ENCODE measurements at places on chromosomes 7 and 10.

DNA sequence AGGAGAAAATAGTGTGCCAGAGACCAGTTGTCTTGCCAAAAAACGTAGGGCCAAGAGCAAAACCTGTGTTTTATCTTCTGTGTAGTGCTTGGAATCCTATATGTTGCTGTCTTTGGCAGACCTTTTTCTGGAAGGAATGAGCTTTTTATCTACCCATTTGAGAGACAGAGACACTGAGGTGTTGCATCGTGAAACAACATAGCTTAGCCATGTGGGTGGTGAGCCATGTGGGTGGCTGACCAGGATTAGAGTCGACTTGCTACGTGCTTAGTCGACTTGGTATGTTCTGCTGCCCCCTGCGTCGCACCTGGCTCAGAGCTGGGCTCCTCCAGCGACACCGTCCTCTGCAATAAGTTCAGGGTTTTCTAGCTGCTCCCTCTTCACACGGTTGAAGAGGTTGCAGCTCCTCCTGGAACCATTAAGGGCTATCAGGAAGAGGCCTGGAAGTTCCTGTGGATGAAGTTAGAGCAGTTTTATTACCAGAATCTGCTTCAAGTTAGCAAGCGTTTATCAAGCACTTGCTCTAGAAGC is 175.8 kb downstream of the SH2D4B start:
- no peak for DNase-seq

- no peak for DNase-seq
Measured at GRCh38 chr10:80685355-80685754, 147.7 kb downstream of the SH2D4B start.

GRCh38 chr7:143390773-143391317 is 9.7 kb downstream of the ZYX start:
- DNase-seq = no peak

DNA sequence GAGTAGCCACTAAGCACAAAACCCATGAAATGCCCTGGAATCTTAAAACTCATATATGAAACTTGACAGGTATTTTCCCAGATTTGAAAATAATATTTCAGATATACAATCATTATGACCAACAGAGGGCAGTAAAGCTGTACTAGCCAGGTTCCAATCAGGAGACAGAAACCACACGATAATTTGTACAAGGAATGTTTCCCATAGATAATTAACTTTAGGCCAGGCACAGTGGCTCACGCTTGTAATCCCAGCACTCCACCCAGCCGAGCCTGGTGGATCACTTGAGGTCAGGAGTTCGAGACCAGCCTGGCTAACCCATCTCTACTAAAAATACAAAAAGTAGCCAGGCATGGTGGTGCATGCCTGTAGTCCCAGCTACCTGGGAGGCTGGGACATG is 31.0 kb upstream of the NUB1 start:
- no peak for DNase-seq

GRCh38 chr7:158572000-158572828 is 15.4 kb downstream of the PTPRN2 start:
- DNase-seq = no peak

- no peak for DNase-seq
Measured at GRCh38 chr10:118798231-118798662, 43.5 kb upstream of the CACUL1 start.

GRCh38 chr10:14737808-14738545 is 36.7 kb downstream of the FAM107B start:
- DNase-seq = no peak

- DNase-seq = no peak
Measured at GRCh38 chr10:12909836-12910185, 91.7 kb downstream of the CCDC3 start.

DNA sequence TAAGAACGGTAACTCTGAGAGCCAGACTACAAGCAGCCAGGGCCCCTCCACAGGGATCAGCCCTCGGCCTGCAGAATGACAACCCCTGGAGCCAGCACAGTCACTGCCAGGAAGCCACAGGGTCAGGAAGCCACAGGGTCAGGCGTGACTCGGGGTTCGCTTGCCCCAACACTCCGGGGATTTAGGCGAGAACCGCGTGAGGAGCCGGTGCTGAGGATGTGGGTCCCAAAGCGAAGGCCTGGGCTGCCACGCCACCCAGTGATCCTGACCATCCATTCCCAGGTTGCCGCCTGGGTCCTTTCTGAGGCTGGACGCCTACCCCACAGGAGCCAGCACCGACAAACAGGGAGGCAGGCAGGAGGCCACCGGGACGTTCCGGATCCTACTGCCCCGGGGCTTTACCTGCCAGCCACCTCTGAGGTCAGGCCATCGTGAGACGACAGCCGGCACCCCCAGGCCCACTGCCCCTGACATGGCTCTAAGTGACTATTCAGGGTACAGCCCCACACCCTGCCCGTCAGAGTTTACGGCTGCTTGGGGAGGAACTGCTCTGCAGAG is 228.6 kb downstream of the ELFN1 start:
- DNase-seq = no peak

GRCh38 chr10:125482108-125482507 is 200.9 kb downstream of the TEX36 start:
- no peak for DNase-seq

- DNase-seq = no peak
Measured at GRCh38 chr7:28705350-28705749, 252.8 kb downstream of the TRIL start.

DNA sequence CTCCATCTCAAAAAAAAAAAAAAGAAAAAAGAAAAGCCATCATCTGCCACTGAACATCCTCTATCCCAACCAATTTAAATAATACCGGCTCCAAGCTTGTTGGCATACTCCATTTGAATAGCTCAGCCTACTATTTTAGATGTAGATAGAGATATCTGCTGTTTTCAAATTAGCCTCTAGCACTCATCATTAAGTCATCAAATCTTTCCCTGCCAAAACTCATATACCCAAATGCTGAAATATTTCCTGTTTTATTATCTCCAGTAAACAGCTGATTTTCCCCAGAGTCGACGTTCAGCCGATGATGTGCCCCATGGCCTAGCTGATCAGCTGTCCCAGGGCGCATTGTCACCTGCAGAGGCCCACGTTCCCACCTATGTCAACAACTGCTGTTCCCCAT is 34.5 kb upstream of the FRMD4A start:
- DNase-seq = no peak

DNA sequence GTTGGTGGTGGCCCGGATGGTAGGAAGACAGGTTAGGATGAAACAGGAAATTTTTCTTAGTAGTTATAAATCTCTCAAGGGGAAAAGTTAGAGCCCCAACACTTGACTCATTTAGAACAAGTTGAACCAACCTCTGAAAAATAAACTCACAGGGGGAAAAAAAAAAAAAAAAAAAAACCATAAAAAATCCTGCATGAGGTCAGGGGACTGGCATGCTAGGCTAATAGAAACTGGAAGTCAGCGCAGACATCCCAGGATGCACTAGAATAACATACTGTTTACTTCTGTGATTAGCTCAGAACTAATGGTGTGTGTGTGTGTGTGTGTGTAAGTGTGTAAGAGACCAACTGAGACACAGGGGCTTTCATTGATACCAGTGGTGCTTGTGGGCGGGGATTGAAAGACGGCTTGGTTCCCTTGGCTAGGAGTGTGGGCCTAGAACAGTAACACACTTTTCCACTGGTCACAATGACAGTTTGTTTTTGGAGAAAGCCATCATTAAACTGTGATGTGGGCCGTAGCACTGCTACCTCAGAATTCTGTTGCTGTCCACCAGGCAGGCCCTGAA is 491.6 kb upstream of the GALNT17 start:
- DNase-seq = no peak

DNA sequence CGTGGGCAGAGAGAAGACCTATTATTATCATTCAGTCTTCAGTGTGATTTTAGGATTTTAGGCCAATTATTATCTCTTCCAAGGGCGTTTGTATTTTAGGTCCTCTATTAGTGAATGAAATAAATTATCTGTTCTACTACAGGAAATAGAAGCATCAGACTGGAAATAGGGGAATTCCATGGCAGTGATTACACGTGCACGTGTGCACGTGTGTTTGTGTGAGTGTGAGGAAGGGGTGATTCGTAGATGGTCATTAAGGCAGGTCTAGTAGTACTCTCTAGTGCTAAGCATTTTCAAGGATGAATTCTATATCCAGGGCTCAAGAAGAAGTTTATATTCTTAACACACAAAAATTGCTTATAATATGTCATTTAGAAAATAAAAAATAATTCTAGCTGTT is 623.2 kb downstream of the GATA3 start:
- DNase-seq = no peak

DNA sequence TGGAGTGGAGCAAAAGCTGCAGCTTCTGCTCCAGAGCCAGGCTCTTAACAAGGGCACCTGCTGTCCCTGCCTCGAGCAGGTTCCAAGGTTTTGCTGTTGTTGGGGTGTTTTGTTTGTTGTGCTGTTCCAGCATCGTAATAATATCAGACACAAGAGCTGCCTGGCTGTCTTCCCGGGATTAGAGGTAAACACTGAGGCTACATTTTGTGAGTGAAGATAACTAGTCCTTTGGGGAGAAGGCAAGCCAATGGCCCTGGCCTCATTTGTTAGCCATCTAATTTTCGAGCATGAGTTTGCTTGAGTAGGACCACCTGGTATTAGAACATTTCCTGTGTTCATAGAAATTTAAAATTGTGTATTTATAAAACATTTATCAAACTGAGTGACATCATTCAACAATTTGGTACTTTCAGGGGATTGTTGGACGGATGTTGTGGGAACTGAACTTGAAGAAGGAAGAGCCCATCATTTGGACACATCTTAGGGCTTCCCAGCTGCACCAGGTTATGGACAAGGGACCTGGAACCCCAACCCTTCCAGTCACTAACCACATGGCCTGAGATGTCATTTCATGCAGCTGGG is 555.0 kb downstream of the TNS3 start:
- DNase-seq = no peak

DNA sequence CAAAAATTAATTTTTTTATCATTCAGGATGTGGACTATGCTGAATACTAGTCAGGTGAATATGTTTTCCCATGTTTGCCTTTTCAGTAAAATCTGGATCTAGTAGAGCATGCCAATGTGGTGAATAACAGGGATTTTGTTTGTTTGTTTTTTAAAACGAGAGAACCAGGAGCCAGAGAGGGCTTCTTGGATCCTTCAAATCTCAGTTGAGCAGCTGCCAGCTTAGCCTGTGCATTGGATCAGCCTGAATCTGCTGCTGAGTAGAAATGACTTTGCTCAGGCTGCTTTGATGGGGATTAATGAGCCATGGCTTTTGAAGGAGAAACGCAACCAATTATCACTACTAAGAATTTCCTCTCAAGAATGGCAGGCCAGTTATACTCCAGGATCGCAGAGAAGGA is 493.8 kb downstream of the ARL4A start:
- DNase-seq = no peak

DNA sequence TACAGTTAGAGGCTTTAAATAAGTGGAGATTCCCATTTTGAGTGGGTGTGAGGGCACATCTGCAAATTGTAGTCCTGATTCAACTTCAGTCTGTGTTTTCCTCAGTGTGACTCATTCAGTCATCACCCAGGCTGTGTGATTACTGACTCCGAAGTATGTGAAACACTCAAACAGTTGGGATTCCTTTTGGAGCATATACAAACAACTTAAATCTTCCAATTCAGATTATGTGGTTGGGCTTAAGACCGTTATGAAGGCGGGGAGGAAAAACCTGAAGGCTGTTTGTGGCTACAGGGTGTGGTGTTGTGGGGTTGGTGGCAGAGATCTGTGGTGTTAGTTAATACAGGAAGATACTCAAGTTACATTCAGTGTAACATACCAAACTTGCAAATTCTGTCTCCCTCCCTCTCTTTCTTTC is 259.7 kb upstream of the FERD3L start:
- no peak for DNase-seq

DNA sequence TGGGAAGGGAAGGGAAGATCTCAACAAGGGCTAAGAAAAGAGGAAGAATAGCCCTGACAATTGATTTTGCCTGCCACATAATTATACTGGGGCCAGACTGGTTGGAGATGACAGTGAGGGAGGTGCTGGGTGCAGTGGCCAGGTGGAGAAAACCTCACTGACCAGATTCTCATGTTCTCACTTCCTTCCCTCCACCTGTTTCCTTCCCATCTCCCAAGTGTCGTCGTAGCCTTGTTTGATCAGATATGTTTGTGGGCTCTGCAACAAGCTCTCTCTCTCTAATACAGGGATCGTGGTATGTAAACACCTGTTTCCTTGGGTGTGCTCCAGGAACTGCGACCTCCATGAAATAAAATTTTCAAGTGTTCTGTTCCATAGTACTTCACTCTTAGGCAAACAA is 60.2 kb downstream of the VCL start:
- DNase-seq = no peak

DNA sequence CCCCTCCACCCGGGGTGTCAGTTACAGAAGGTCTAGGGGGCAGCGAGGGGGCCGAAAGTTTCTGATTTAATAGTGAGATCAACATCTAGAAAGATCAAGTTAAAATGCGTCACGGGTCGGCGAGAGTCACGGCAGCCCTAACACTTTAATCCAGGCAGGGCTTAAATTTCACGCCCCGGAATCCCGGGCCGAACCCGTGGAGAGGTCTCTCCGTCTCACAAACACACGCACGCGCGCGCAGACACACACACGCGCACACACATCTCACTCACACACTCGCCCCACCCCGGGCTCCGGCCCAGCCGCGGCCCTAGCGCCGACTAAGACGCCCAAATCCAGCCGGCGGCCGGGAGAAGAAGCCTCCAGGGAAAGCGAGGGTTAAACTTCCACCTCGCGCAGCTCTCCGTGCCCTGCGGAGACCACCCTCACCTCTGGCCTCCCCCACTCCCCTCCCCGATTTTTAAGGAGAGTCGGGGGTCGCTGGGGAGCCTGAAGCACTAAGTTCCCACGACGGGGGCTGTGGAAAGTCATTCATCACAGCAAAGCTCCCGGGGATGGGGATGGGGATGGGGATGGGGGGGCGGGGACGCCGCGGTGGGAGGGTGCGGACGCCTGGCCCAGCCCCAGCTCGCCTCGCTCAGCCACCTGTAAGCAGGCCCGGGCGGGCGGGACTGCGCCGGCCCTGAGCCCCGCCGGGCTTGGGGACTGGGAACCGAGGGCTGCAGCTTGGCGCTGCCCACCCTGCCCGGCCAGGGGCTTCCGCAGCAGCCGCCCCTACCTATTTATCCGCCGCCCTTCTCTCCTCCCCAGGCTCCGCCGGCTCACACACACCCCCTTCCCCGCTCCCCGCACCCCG is 1.6 kb downstream of the PDGFA start:
- no peak for DNase-seq

- no peak for DNase-seq
Measured at GRCh38 chr7:35757574-35757973, 43.3 kb upstream of the SEPTIN7 start.

DNA sequence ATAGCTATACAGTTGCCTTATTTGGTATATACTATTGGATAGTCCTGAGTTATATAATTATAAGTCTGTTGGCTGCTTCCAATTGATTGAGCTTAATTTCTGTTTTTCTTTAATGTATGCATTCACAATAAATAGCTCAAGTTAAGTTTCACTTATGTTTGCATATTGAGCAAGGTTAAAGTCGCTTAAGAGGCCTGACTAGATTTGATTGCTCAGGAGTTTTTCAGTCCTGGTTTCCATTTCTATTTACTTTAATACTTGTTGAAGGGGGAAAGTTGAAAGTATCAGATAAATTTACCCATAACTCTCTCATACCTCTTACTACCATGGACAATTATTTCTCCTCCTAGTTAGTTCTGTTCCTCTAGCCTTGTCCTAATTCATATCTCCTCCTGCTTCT is 294.7 kb downstream of the ARL4A start:
- DNase-seq = no peak

- no peak for DNase-seq
Measured at GRCh38 chr7:50985096-50985495, 202.4 kb upstream of the GRB10 start.

Measured in stimulated activated CD8-positive, alpha-beta memory T cell treated with anti-CD3 and anti-CD28 coated beads, Interleukin-7, amount 100 ng/mL, for 1 hour (primary cell).